ENCODE measurements at places on chromosomes 3 and 15.
A peak's percentile ranks its signal among the peaks of the same experiment; 100 is the strongest.

DNA sequence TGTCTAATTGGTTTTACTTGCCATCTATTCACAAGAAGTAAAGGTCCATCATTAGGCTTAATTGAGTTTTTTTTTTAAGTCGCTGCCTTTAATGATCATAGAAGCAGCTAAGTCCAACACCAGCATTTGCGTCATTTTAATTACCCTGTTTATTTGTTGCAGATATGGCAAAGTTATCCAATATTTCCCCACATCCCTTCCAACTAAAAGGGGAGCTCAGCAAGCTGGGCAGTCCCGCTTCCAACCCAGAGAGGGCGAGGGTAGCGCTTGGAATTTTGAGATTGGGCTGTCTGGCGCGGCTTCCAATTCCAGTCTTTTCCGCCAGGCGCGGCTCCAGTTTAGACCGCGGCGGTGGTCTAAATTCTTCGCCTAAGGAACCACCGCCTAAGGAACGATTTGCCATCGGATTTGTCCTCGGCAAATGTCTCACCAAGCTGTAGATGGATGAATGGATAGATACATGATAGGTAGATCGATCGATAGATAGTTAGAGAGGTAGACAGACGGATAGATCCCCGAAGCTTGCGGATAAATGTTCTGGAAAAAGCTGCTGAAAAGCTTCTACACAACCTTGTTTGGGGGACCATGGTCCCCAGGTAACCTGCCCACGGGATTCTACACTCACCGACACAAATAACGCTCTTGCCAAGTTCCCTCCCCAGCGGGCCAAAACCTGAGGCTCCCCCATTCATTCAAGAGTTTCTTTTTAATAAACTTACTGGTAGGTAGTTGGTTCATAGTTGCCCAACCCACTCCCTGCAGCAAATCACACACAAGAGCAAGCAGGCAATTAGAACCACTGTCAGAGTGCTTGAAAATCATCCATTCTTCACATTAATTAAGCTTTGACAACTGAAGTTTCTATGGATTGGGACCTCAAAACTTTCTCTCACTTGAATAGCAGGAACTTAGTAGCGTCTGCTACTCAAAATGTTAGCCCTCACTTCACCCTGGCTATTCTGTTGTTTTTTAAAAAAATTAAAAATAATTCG lies 49.1 kb downstream of the ZIC4 start:
- no peak for DNase-seq

DNA sequence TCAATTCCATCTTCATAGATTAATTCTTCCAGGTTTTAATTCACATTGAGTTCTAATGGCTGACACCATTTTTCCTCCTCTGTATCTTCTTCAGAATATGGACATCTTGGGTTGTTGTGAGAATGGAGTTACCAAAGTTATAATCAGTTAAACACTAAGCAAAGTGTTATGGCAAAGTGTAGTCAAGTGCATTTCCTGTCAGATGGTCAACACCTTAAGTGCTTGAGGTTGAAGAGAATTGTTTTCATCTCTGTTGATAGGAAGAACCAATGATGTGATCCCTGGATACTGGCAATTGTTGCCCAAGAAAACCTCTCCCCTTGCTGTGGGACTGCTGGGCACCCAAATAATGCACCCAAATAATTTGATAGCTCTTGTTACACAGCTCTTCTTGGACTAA lies 102.6 kb upstream of the SATB1 start:
- DNase-seq: no peak

GRCh38 chr15:65245096-65245856 lies 34.0 kb upstream of the CILP start:
- no peak for DNase-seq

GRCh38 chr3:42714171-42714852 lies 11.7 kb upstream of the HHATL start:
- no peak for DNase-seq

GRCh38 chr3:47342151-47342550 lies 38.7 kb upstream of the PTPN23 start:
- DNase-seq: no peak

DNA sequence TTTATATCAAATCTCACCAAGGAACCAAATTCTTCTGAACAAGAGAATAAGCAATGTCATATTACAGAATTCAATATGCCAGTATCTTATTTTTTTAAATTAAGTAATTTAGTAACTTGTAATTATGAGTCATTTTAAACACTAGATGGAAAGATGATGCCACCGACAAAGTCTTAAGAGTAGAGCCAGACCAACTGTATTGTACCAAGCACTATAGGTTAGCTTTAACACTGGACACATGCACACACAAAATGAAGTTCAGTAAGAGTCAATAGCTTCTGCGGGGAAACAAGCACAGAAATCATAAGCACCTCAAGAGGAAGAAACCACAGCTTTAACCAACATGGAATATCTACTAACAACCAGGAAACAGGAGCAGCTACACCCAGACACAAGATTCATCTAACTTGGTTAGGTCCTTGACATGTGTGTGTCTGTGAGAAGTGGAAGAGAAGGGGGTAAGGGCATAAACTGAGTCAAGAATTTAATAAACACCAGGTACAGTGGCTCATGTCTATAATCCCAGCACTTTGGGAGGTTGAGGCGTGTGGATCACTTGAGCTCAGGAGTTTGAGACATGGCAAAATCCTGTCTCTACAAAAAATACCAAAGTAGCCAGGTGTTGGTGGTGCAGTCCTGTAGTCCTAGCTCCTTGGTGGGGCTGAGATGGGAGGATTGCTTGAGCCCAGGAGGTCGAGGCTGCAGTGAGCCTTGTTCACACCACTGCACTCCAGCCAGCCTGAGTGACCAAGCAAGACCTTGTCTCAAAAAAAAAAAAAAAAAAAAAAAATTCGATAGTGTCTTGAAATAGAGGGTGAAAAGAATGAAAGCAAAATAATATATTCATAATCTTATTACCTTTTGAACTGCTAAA lies 28.9 kb downstream of the DENND4A start:
- no peak for DNase-seq

GRCh38 chr3:14507305-14507741 lies 32.8 kb downstream of the GRIP2 start:
- peak; percentile 45 for DNase-seq

DNA sequence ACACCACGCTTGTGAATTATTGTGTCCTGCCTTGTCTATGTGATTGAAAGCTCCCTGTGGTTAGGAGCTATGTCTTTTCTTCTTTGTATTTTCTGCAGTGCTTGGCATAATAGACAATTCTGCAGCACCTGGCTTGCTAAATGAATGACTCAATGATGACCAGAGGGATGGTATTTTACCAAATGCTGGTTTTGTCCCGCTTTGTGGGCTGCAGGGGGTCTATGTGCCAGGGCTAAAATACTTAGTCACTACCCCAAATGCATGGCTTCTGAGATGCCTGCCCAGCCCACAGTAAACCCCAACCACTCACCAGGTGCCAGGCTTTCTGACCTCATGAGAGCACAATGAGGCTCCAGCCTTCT lies 50.9 kb downstream of the BOC start:
- no peak for DNase-seq

DNA sequence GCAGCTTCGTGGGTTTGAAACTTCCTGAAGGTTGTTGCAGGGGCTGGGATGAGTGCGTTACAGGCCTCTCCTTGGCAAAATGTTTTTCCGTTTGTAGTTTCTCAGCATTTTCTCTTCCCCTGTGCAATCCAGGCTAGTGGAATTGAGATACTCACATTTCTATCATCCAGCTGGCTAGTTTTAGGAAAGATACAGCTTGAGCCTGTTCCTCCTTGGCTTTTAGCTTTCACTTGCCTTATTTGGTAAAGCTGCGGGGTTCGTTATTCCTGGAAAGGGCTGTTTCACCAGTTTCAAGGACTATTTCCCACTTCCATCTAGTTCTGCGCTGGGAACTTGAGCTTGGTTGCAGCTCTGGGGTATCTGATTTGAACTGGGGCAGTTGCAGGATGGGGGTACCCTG lies 90.3 kb downstream of the ITPR1 start:
- DNase-seq: no peak

GRCh38 chr15:60021589-60022378 lies 17.7 kb downstream of the FOXB1 start:
- DNase-seq: no peak

GRCh38 chr3:43154980-43155379 lies 49.1 kb upstream of the POMGNT2 start:
- no peak for DNase-seq

DNA sequence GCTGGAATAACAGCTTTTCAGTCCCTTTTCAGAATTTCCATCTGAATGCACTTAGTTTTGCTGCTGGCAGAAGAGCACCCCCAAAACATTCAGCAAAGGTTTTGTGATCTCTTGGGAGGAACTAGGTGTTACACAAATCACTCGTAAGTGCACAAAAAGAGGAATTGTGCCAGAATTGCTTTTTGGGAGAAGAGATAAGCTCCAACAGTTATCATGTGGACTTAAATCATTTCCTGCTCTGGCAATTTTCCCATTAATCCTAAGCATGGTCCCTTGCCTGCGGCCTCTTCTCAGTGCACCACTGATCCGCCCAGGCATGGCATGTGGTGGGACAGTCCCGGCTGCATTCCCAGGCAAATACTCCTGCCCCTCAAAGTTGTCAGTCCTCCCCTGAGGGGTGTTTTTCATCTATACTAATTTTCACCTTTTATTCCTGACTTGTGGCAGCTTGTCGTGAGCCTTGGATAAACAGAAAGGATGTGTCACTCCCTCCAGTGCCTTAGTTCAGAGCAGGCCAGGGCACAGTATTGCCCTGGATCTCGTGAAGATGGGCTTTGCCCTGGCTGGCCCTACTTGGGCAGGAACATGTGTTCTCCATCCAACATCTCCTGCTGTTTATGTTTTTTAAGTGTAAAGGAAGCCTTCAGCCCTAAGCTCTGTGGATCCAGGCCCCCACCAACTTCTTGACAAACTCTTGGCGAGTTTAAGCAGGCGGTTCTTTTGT lies 44.6 kb upstream of the VILL start:
- no peak for DNase-seq

DNA sequence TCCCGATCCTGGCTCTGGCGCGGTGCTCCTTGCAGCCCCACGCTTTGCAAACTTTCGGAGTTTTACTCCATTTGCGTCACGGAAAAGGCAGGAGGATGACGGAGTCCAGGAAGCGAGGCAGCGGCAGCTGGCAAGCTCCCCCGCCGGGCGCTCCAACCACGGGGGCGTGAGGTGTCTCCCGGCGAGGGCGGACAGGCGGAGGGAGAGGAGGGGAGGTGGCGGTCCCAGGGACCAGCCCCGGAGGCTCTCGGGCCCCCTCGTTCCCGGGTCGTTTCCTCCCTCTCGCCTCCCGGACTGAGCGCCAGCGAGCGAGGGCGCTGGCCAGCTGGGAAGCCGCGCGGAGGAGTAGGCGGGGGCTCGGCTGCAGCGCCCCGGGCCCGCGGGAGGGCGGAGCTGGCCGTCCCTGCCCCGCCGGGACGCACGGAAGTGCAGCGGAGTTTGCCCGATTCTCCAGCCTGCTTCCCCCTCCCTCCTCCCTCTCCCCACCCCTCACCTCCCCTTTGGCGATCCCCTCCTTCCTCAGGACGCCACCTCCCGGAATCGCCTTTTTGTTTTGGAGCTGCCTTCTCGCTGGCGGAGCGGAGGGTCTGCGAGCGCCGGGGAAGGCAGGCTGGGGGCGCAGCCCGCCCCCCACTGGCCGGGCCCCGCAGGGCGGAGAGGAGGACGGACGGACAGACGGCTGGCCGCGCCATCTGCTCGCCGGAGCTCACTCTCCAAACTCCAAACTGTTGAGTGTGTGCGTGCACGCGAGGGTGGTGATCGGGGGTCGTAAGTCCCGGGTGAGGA lies at the start of gene SNX33:
Gene SNX33, plus strand, starts transcription at position 543 of the 786 bp plus-strand sequence. CDS start 1,191 bp downstream, outside the sequence.
- peak; percentile 89 for DNase-seq

DNA sequence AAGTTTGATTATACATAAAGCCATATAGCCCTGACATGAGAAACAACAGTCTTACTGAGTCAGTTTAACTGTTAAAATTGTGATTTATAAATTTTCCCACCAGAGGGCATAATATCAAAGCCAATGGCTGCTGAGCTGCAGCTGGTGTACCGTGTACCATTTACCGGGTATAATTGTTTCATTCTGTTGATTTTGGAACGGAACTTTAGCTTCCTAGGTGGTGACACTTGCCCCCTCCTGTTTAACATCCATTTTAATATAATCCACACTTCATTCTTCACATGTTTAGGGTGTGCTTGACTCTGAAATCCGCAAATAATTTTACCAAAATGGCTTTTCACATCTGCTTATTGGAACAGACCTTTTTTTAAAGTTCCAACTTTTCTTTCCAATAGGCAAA lies 72.8 kb downstream of the SLC9A9 start:
- no peak for DNase-seq

All from sciatic nerve (tissue), 2 donors.